ENCODE measurements at places on chromosomes 4 and X. TPM values are rescaled to one million over a fixed set of nuclear protein-coding genes. Genes with fewer than 3 reads are reported as not detected.
A peak's percentile ranks its signal among the peaks of the same experiment; 100 is the strongest.

- H3K27me3 ChIP-seq = no peaks in the 10 kb centered on the region
- no peaks in the 10 kb centered on the region for H3K36me3 ChIP-seq
- no peak overlapping the region for H3K4me3 ChIP-seq
- no peak for DNase-seq
- H3K4me1 ChIP-seq = no peaks in the 10 kb centered on the region
These were observed 849.1 kb upstream of the SLIT2 start for GRCh38 chr4:19402581-19403065.

DNA sequence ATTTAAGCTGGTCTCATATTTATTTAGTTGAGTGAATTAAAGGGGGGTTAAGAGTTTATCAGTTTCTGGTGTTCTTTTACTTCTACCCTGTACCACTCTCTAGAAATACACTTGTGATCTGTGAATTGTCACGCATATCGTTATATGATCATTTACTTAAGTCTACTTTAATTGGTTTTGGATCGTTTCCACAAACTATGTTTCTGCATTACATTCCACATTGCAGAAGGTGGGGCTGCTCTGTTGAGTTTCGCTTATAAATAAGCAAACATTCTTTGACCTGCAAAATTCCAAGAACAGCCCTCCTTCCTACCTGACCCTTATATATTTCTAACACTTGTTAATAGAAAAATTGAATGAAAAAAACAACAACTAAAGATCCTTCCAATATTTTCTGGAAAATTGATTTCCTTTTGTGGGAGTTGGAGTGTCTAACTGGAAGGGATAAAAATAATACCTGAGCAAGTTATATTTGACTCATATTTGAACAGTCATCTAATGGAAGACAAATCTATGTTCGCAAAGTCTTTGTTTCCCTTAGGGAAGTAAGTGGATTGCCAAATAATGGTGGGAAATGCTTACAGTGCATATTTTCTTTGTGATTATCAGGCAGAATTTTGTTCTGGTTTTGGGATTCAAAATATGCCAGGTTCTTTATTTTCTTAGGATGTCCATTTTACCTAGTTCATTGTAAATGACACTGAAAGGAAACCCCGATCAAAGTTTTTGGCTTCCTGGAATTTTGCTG is 152.7 kb downstream of the RELL1 start:
- H3K27ac ChIP-seq = no peak overlapping the region
- no peak for DNase-seq
- no peaks in the 10 kb centered on the region for H3K27me3 ChIP-seq
- no peaks in the 10 kb centered on the region for H3K36me3 ChIP-seq
- no peaks in the 10 kb centered on the region for H3K4me1 ChIP-seq
- no peak overlapping the region for H3K4me3 ChIP-seq

GRCh38 chr4:34309383-34309906 is 1934.9 kb downstream of the ARAP2 start:
- no peak for DNase-seq
- H3K27me3 ChIP-seq = no peaks in the 10 kb centered on the region

MRPS18C gene
- 49.8 TPM for total RNA-seq

DNA sequence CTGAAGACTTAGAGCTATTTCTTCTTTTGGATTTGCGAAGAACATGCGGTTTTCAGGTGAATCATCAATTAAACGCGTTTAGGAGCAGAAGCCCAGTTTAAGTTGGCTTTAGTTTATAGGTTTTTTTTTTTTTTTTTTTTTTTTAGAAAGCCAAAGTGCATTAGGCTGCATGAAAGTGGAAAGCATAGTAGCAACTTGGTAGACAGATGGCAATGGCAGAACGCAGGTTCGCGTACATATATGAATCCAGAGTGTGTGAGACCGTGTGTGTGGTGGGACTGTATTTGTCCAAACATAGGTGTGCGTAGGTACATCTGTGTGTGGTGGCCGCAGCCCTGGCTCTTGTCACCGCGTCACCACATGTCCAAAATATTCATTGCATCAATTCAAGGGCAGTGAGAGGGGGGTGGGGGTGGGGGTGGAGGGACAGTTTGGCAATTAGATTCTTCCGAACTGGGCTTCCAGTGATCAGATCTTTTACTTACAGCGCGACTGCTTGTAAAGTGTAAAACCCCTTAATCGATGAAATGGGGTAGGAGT is 901 bp downstream of the JADE1 start:
- no peaks in the 10 kb centered on the region for H3K27me3 ChIP-seq
- H3K4me3 ChIP-seq = peak overlapping the region; percentile 93
- DNase-seq = peak; percentile 64
- H3K27ac ChIP-seq = peak overlapping the region; percentile 89
- H3K4me1 ChIP-seq = no peaks in the 10 kb centered on the region
- no peaks in the 10 kb centered on the region for H3K36me3 ChIP-seq

SYAP1 gene
- 35.5 TPM for total RNA-seq

DNA sequence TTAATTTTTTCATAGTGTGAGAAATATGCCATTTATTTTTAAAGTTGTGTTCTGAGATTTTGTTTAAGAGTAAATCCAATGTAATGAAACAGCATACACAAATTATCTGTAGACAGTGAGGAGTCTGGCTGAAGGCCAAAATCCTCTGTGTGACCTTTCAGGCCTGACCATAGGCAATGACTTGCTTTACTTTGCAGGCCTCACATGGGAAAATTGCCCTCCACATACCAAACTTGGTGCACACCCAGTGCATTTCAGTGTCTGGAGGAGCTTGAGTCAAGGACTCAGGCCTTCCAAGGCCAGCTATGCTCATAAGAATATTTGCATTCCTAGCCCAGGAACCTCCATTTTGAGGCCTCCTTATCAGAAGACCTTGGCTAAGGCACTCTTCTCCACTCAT is 430.1 kb downstream of the GABRG1 start:
- H3K27me3 ChIP-seq = no peaks in the 10 kb centered on the region
- no peak overlapping the region for H3K4me3 ChIP-seq
- H3K27ac ChIP-seq = no peak overlapping the region
- H3K4me1 ChIP-seq = no peaks in the 10 kb centered on the region
- DNase-seq = no peak
- no peaks in the 10 kb centered on the region for H3K36me3 ChIP-seq

GRCh38 chrX:88397551-88397950 is 349.5 kb upstream of the CPXCR1 start:
- H3K36me3 ChIP-seq = no peaks in the 10 kb centered on the region
- no peaks in the 10 kb centered on the region for H3K27me3 ChIP-seq
- no peak overlapping the region for H3K27ac ChIP-seq
- no peak overlapping the region for H3K4me3 ChIP-seq
- no peak for DNase-seq

All from astrocyte (in vitro differentiated cells and primary cell).